ENCODE measurements at places on chromosomes 11 and 22.

GRCh38 chr11:37078521-37078920 is 480.5 kb upstream of the RAG2 start:
- no peak for DNase-seq

GRCh38 chr11:65435411-65435931 is 12.9 kb downstream of the NEAT1 start:
- no peak for DNase-seq

DNA sequence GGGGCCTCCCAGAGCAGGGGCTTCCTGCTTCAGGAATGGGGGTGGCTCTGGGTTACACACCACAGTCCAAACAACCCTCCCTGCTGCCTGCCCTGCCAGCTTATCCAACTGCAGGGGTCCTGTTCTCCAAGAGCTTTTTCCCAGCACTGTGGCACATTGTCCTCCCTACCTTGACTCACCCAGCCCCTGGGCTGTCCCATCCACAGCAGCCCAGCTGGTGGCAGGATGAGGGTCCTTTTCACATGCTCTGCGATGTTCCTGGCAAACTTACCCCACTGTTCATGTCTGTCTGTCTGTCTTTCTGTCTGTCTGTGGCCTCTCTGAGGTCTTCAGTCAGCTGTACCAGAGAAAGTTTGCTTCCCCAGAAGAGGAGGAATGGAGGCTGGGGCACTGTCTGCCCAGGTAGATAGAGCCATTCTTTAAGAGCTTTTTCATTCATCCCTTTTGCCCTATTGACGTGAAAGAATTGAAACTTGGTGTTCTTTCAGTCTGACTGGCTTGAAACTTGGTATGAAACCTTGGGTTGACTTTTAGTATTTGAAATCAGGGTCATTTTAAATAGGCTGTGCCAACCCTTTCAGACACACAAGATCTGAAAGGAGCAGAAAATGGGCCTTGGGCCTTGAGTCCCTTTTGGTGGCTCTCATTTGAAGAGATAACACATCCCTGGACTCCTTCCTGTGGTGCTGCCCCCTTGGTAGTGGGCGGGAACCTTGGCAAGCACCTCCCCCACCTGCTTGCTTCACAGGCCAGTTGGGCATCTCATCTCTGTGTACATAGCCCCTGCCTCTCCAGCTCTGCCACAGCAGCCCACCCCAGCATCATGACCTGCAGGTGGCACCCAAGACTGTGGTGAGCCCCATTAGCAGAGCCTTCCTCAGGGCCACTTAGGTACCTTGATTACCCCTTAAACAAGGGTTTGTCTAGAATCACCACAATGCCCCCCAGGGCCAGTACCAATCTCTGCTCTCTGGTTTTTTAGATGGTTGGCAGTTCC is 74.6 kb upstream of the SUSD2 start:
- DNase-seq, result no peak

- DNase-seq, result no peak
Observed at GRCh38 chr11:14975252-14975587, 3.1 kb upstream of the CALCA start.

DNA sequence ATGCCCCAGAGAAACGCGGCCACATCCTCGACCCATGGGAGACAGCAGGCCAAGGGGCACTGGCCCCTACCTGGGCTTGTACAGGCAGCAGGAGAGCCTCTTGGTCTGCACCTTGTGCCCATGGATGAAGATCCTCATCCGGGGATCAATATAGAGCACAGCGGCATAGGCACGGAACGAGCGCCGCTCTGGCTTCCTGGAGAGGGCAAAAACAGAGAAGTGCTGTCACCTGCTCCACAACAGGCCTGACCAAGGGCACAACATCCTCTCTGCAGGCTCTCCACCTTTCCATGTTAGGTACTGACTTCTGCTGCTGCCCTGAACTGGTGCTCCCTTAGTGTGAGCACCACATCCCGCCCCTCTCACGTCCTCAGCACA is 27.2 kb downstream of the MORC2 start:
- no peak for DNase-seq

GRCh38 chr22:47782328-47783075 is 1020.1 kb downstream of the TBC1D22A start:
- DNase-seq, result no peak

DNA sequence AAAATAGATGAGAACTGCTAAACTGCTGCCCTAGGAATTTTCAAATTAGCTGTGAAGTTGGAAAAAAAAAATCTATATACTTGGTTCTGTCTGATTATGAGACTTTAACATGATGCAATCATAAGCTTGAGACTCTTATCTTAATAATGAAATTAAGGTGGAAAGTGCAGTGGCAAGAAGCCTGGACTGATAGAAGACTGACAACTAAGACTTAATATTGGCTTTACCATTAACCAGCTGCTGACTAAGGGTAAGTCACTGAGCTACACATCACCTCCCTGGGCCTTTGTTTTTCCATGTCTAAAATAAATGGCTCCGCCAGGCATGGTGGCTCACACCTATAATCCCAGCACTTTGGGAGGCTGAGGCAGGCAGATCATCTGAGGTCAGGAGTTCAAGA is 56.9 kb downstream of the SLC35F2 start:
- no peak for DNase-seq

DNA sequence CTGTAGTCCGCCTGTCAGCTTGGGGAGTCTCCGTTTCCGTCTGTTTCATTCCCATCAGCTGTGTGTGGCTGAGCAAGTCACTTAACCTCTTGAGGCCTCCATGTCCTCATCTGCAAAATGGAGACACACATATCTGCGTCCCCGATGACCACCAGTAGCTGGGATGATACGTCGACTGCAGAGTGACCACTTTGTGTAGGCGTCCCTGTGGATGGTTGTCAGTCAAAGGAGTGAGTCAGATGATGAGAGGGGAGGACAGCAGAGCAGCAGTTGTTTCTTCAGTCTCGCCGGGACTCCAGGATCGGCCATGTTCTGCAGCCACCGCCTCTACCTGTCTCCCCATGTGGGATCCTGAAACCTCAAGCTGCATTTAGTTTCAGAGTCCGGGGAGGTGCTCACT is 19.9 kb downstream of the MGAT3 start:
- DNase-seq, result no peak

DNA sequence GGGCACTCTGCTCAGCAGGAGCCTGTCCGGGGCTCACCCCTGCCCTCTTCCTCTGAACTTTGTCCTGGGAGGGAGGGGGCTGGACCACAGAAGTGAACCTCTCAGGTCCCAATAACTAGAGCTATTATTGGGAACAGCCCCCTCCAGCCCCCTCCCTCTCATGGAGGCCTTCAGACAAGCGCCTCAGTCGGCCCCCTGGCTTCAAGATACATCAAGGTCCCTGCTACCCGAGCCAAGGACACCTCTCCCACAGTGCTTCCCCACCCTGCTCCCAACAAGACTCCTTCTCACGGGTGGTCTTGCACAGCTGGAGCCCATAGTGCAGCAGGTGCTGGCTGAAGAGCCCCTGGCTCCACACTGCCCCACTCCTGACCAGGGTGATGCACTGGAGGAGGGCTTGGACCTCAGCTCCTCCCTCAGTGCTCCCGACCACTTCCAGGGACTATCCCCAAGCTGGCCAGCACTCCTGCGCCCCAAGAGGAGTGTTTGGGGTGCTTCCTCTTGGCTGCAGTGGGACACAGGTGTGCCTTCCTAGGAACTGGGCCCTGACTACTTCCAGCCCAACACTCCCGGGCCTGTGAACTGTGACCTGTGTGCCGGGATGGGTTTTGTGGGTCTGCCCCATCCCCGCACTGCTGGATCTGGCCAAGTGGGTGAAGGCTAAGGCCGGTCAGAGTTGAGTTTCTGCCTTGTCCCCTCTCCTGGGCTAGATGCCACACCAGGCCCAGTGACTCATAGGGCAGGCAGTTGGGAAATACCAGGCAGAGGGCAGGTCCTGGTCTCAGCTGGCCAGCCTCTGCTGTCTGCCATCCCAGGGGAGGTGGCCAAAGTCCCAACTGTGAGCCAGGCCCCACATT is 2.2 kb downstream of the PNPLA2 start:
- DNase-seq, result peak; percentile 32

GRCh38 chr22:29524442-29525191 is 28.9 kb downstream of the THOC5 start:
- no peak for DNase-seq

GRCh38 chr11:107224836-107225235 is 206.6 kb upstream of the GUCY1A2 start:
- no peak for DNase-seq

- DNase-seq, result no peak
Observed at GRCh38 chr11:124902616-124903015, 5.0 kb upstream of the ROBO4 start.

DNA sequence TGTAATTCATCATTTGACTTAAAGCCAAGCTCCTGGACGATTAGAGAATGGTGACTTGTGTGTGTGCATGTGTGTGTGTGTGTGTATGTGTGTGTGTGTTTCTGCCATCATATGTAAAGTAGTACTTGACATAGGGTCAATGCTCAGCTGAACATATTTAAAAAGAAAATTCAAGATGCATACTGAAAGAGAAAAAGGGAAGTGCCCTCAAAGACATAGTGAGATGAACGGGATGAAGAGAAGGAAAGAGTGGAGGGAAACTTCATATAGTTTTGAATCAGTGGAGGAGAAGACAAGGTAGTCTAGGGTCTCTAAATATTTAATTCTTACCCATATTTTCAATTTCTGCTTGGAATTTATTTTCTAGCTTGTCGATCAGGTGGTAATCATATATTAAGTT is 4.0 kb downstream of the TCN1 start:
- DNase-seq, result no peak

DNA sequence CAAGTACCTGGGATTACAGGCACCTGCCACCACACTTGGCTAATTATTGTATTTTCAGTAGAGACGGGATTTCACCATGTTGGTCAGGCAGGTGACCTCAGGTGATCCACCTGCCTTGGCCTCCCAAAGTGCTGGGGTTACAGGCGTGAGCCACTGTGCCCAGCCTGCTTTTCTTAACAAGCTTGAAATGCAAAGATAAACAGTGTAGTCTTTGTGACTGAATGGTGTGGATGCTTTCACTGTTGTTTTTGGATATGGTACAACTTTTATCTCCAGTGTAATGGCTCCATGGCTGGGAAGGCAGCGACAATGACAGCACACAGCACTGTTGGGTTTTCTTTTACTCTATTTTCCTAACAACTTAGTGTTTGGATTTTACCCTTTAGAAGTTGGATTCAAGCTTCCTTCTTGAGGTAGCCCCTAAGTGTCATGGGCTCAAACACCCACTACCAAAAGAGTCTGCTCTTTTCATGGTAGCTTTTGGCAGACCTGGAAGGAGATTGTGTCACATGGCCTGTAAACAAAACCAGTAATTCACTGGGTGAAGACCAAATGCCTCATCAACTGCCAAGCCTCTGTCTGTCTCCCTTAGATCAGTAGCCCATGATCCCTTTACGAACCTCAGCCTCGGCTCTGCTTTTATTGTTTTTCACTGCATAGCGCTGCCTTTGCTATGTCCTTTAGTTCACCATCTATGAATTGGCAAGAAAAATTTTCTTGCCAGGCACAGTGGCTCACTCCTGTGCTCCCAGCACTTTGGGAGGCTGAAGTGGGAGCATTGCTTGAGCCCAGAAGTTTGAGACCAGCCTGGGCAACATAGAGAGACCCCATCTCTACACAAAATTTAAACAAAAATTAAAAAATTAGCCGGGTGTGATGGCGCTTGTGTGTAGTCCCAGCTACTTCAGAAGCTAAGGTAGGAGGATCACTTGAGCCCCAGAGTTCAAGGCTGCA is 6.4 kb downstream of the VPS51 start:
- no peak for DNase-seq

GRCh38 chr11:101915791-101916291 is 481 bp downstream of the ANGPTL5 start:
- DNase-seq, result peak; percentile 13

- DNase-seq, result no peak
Observed at GRCh38 chr11:62603776-62604299, 2.2 kb upstream of the MTA2 start.

DNA sequence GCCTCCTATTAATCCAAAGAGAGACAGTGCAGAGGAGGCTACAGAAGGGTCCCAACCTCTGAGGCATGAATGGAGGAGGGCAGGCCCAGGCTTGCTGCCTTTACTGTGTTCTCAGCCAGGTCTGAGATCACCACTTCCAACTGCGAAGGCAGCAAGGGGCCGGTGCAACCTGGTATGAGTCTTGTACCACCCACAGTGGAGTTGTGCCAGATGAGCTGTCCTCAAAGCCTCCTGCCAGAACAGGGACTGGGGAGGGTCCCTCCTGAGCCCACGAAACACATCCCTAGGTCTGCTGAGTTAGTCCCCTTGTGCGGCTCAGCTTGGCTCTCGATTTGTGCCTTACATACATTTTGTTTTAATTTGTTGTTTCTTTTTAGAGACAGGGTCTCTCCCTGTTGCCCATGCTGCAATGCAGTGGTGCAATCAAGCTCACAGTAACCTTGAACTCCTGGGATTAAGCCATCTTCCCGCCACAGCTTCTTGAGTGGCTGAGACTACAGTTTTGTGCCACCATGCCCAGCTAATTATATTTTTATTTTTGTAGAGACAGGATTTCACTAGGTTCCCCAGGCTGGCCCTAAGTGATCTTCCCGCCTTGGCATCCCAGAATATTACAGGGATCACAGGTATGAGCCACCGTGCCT is 9.3 kb downstream of the MIF start:
- no peak for DNase-seq

- DNase-seq, result no peak
Observed at GRCh38 chr11:134071306-134071705, 2.4 kb downstream of the JAM3 start.

DNA sequence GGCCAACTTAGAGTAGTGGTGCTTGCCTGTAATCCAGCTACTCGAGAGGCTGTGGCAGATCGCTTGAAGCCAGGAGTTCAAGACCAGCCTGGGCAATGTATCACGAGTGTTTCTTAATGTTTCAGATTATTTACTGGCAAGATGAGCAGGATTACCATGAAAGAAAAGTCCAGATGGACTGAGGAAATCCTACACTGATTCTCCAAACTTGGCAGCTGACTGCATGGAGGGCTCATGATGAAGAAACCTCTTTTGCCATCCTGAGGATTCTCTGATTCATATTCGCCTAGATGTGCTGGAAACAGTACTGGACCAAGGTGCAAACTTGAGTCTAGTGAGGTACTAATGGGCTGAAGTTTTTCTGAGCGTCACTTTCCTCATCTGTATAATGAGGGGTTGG is 2.8 kb upstream of the SIDT2 start:
- DNase-seq, result no peak

DNA sequence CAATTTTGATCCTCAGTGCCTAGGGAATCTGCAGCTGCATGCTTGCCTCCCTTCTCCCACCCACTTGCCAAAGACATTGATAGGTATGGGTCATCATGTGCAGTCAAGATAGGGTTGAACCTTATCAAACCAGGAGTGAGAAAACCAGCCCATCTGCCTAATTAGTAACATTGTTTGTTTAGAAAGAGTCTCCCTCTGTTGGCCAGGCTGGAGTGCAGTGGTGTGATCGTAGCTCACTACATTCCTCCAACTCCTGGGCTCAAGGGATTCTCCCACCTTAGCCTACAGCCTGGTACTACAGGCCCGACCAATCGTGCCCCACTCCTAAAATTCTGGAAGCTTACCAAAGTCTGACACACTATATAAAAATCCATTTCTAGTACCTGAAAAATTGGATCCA is 4.6 kb downstream of the C11orf71 start:
- no peak for DNase-seq

- no peak for DNase-seq
Observed at GRCh38 chr11:110757066-110757465, 44.8 kb upstream of the ARHGAP20 start.

All from amniotic stem cell (primary cell).